Glomerular endothelial cell (primary cell): ENCODE measurements at places on chromosomes 4 and X. TPM values are rescaled to one million over a fixed set of nuclear protein-coding genes. Genes with fewer than 3 reads are reported as not detected.

Gene MAGEA1
- not detected in 2 replicates for total RNA-seq

Gene SMIM43
- total RNA-seq = 0.18 TPM in 1 of 2 replicates, not detected in the other

Gene PNCK
- total RNA-seq = not detected in 2 replicates

Gene F9
- total RNA-seq = not detected in 2 replicates

Gene SLC4A4
- total RNA-seq = 0.58 and 0.76 TPM in 2 replicates

Gene CXCL5
- total RNA-seq = 12.0 and 17.5 TPM in 2 replicates

Gene CDKL2
- total RNA-seq = 2.1 and 2.8 TPM in 2 replicates

Gene CXCL13
- total RNA-seq = not detected in 2 replicates

Gene SLITRK2
- 0.05 TPM in 1 of 2 replicates, not detected in the other for total RNA-seq

Gene GPC4
- 2.9 and 3.7 TPM in 2 replicates for total RNA-seq

Gene THAP9
- total RNA-seq = 1.4 and 2.3 TPM in 2 replicates

Gene PLA2G12A
- total RNA-seq = 10.3 and 39.8 TPM in 2 replicates

Gene IL9R
- not detected in 2 replicates for total RNA-seq

Gene SYNPO2
- total RNA-seq = 0.47 and 0.53 TPM in 2 replicates

Gene PRKX
- 25.4 and 45.7 TPM in 2 replicates for total RNA-seq

Gene BRS3
- total RNA-seq = not detected in 2 replicates

Gene GATA1
- total RNA-seq = not detected in 2 replicates

Gene SLC26A1
- total RNA-seq = 0.05 and 0.41 TPM in 2 replicates
